Stimulated activated CD4-positive, alpha-beta T cell treated with anti-CD3 and anti-CD28 coated beads, Interleukin-12 subunit alpha, Interleukin-12 subunit beta, amount 100 ng/mL, for 24 hours (primary cell): ENCODE measurements at places on chromosomes 5 and 9.

DNA sequence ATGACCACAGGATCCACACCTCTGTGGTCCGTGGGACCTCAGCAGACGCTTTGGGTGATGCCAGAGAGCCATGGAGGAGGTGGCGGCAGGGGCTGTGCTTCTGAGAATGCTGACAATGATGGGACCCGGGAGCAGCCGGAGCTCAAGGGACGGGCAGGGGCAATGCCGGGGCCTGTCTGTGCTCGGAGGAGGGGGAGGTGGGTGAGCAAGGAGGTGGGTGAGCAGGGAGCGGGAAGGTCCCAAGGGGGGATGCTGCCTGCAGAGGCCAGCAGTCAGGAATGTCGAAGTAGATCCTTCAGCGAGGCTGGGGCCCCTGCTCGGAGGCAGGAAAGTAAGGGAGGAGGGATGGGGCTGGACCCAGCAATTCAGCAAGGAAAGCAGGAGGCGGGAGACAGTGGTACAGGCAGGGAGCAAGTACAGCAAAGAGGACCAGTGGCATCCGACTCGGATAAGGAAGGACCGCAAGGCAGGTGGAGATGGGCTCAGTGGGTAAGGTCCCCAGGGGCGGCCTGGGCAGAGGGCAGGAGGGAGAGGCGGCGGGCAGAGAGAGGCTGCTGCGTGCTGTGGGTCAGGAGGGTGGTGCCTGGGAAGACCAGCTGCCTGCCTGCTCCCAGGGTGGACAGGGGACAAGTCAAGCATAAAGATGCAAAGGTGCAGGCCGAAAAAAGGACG, 49.0 kb downstream of the ADAMTS2 start:
- DNase-seq, result no peak

- no peak for DNase-seq
Observed at GRCh38 chr5:42880496-42881150, 68.9 kb upstream of the SELENOP start.

DNA sequence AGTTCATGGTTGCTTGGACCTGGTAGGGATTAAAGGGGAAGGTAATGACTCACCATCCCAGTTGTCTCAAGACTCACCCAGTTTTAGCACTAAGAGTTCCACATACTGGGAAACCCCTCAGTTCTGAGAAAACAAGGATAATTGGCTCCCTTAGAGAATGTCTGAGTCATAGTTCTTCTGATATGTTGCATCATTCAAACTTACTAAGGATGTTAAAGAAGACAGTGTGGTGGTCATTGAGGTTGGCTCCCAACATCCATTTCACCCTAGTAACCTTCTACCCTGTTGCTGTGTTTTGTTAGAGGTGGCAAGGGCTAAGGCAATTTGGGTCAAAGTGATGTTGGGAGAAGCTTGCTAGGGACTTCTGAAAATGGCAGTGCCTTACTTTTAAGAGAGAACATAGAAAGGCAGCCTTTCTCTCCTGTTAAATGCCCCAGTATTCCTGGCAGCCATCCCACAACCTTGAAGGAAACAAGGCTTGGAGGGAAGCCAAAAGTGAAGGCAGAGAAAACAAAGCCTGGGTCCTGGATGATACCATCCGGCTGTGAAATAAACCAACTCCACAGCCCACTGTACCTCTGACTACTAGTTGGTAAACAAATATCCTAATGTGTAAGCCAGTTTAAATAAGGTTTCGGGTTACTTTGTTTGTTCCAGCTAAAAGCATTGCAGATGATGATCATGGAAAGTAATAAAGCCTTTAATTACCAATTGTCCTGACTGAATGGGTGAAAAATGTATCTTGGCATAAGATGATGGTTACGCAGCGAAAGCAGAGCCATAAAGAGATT, 80.4 kb upstream of the ADAMTSL1 start:
- no peak for DNase-seq

GRCh38 chr5:169870211-169870610, 110.1 kb downstream of the INSYN2B start:
- no peak for DNase-seq

- no peak for DNase-seq
Observed at GRCh38 chr9:136997830-136998234, 1.5 kb upstream of the CLIC3 start.

- no peak for DNase-seq
Observed at GRCh38 chr5:75948438-75948837, 134.7 kb upstream of the SV2C start.

- DNase-seq, result no peak
Observed at GRCh38 chr5:72495410-72495809, 11.8 kb downstream of the ZNF366 start.

GRCh38 chr5:8050616-8051175, 181.7 kb downstream of the MTRR start:
- no peak for DNase-seq

DNA sequence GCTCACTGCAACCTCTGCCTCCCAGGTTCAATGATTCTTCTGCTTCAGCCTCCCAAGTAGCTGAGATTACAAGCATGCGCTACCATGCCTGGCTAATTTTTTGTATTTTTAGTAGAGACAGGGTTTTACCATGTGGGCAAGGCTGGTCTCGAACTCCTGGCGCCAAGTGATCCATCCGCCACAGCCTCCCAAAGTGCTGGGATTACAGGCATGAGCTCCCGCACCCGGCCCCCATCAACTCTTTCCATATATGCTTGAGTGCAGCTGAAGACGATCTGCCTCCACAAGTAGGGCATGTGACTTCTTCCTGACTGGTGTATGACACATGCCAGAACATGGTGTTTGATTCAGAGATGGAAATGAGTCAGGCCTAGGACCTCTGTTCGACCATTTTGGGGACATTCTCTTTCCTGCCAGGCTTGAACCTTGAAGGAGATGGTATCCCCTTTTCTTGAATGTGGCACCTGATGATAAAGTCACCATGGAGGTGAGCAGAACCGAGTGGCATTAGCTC, 7.5 kb upstream of the CNOT6 start:
- DNase-seq, result no peak

DNA sequence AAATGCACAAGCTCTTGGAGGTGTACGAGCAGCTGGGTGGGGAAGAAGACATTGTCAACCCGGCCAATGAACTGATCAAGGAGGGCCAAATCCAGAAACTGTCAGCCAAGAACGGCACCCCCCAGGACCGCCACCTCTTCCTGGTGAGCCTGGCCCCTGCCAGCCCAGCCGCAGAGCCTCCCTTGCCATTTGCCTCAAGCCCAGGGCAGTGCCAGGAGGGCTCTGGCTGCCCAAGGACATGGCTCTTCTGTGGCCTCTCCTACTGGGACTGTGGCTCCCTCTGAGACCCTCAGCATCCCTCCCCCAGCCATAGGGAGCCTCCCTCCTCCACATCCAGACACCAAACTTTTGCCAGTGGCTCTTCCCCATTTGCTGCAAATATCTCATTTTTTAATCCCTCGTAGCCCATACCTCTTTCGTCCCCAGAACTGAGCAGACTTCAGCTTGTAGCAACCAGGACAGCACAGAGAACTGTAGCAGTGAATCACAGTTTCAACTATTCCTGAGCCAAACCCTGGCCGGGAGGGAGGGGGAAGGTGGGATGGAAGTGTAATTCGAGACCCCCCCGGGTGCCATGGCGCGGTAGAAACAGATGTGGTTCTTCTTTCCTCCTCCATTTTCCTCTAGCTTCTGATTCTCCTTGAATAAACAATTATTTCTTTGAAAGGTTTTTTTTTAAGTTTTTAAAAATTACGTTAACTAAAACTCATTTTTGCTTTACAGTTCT, 44.5 kb upstream of the SUSD3 start:
- DNase-seq, result no peak
